ENCODE measurements at places on chromosomes 12 and 14.

DNA sequence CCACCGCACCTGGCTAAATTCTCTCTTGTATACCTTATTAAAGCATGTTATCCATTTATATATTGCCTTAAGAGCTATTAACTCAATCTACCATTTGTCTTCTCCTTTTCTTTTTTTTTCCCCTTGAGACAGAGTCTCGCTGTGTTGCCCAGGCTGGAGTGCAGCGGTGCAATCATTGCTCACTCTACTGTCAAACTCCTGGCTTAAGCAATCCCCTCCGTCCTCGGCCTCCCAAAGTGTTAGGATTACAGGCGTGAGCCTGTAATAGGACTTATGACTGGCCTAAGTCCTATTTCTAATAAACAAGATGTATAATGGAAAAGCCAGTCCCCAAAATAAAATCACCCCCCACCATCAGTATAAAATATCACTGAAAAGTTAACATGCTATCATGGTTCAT, 14.4 kb downstream of the SNX6 start:
- no peak for DNase-seq

DNA sequence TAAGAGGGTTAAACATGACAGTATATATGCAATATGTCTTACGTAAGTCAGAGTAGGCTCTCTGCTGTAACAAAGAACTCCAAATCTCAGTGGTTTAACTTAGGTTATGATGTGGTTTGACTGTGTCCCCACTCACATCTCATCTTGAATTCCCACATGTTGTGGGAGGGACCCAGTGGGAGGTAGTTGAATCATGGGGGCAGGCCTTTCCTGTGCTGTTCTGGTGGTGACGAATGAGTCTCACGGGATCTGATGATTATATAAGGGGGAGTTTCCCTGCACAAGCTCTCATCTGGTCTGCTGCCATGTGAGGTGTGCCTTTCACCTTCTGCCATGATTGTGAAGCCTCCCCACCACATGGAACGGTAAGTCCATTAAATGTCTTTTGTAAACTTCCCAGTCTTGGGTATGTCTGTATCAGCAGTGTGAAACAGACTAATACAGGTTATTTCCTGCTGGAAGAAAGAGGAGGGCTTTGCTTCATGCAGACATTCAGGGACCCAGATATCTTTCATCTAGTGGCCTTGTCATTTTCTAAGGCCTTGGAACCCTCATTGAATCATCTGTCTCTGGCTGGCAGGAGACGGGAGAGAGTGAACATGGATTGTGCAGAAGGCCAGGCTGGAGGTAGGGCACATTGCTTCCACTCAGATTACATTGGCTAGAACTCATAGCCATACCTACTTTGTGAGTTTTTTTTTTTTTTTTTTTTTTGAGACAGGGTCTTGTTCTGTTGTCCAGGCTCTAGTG, 96.1 kb downstream of the CRADD start:
- DNase-seq = peak; percentile 23

GRCh38 chr14:33045760-33046159, 107.1 kb downstream of the NPAS3 start:
- no peak for DNase-seq

DNA sequence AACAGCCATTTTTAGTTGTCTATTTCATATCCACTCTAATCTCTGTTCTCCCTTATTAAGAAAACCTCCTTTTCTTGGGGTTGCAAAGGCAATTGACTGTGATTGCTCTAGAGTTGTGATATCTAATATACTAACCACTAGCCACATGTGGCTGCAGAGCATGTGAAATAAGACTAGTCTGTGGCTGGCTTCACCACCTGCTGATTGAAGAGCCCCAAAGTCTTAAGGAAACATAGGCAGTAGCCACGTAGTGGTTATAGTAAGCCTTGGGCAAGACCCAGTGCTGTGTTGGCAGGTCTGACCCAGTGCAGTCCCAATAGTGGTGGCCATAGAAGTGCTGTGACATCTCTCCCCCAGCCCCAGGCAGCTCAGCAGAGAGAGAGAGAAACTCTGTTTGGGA, 28.4 kb upstream of the ATP2B1 start:
- no peak for DNase-seq

GRCh38 chr12:57490126-57490525, 2.3 kb downstream of the MARS1 start:
- no peak for DNase-seq

DNA sequence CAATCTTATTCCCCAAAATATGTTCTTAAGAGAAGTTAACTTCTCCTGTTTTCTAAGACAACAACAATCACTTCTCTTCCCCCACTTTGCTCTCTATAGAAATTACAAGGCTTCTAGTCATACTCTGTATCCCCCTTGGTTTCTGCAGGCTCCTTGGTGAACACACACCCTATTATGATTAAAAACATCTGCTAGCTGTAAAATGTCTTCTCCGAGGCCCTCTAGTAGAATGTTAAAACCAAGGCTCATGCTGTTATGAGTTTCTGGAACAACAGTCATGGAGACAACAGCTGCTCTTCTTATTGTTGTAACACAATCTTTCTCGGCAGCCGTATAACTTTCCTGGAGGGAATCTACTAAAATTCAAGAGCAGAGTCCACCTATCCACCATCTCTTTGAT, 397.5 kb upstream of the CCDC196 start:
- no peak for DNase-seq

- no peak for DNase-seq
Observed at GRCh38 chr14:87409393-87409792, 583.6 kb downstream of the GALC start.

- no peak for DNase-seq
Observed at GRCh38 chr12:76241371-76241770, 106.8 kb downstream of the BBS10 start.

- DNase-seq = peak; percentile 6
Observed at GRCh38 chr12:7460375-7461259, 16.7 kb upstream of the CD163L1 start.

- DNase-seq = no peak
Observed at GRCh38 chr12:121397521-121397920, 2.4 kb upstream of the RNF34 start.

GRCh38 chr14:37251775-37252174, 54.0 kb downstream of the MIPOL1 start:
- DNase-seq = no peak

GRCh38 chr14:27079716-27080115, 481.9 kb upstream of the NOVA1 start:
- DNase-seq = no peak

- DNase-seq = no peak
Observed at GRCh38 chr14:68956724-68957123, 22.4 kb downstream of the ACTN1 start.

GRCh38 chr12:10562306-10562933, 51.0 kb downstream of the MAGOHB start:
- no peak for DNase-seq

GRCh38 chr12:3641428-3642018, 111.4 kb downstream of the CRACR2A start:
- DNase-seq = no peak

GRCh38 chr12:116633476-116633875, 74.3 kb downstream of the MAP1LC3B2 start:
- no peak for DNase-seq

DNA sequence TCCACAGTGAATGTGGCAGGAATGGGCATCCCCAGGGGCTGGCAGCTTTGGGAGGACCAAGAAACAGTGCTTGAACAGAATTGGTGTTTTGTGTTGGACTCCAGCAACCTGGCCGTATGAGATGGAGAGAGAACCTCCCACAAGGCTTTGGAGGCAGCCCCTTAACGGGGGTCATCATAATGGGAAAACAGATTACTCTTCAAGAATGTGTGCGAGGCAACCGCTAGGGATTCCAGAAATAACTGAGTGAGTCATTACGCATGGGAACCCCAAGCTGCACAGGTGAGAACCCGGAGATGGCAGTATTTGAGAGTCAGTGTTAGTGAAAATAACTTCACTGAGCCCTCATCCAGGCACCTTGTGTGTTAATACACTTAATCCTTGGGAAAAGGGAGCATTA, 567.8 kb upstream of the TBX3 start:
- DNase-seq = no peak

DNA sequence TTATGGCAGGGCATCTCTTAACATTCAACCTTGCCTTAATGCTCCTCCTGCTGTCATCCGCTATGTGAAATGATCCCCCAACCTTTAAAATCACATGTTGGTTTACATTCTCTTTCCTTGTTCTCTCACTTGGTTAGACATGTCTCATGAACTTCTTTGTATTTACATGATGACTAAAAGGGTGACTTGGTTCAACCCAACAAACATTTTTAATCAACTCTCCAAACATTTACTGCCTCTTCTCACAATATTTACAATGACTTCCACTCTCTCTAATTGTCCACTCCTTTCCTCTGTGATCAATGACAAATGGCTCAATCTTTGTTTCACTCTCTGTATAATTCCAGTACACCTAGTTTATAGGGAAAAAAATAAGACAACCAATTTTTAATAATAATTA, 506.1 kb downstream of the NELL2 start:
- no peak for DNase-seq

- no peak for DNase-seq
Observed at GRCh38 chr12:21296751-21297406, 37.8 kb downstream of the SLCO1A2 start.

GRCh38 chr12:31118347-31119191, 44.9 kb downstream of the DDX11 start:
- no peak for DNase-seq

- no peak for DNase-seq
Observed at GRCh38 chr14:88212691-88213090, 110.4 kb downstream of the KCNK10 start.

DNA sequence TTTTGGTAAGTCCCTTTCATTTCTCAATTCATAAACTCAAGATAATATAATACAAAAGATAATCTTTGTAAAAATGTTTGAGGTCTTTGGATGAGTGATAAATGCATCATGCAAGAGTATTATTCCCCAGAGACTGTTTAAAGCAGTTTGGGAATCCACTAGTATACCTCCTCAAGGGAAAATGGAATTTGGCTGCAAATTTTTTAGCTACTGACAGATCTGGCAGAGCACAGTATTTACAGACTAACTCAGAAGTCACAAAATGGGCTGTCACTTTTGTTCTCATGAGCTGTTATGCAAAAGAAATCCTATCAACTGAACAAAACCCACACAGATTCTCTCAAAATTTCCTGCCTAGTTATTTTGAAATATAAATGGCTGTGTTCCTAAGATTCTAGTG, 9.9 kb downstream of the SPIC start:
- DNase-seq = no peak

- no peak for DNase-seq
Observed at GRCh38 chr14:38221077-38221476, 13.4 kb downstream of the SSTR1 start.

DNA sequence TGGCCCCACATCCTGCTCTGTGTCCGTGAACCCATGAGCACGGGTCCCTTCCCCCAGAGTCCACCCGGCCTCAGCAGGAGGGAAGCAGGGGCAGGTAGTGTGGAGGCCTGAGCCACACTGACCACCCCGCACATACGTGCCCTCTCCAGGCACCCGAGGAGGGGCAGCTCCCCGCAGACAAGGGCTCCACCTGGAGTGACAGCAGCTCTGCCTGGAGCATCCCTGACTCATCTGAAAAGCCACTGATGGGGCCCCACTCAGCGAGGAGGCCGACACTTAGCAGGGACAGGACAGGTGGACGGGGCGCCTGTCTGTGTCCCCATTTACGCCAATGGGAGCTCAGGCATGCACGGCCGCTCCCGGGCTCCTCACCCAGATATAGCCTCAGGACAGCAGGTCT, 237.6 kb upstream of the SFSWAP start:
- DNase-seq = no peak

DNA sequence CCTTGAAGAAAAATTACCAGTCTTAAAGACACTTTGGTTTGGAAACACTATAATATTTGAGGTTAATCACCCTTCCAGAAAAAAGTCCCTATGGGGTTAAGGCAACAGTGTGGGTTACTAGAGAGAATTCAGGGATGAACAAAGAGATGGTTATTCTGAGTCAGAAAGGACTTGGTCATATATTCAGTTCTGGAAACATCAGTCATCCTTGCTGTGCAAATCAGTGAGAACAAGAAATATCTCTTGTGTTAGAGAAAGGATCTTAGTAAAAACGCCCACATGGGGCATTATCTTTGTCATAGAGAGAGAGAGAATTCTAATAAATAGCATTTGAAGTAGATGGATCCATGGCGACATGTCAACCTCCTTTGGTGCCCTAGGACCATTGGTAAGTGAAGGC, 59.4 kb upstream of the E2F7 start:
- no peak for DNase-seq

DNA sequence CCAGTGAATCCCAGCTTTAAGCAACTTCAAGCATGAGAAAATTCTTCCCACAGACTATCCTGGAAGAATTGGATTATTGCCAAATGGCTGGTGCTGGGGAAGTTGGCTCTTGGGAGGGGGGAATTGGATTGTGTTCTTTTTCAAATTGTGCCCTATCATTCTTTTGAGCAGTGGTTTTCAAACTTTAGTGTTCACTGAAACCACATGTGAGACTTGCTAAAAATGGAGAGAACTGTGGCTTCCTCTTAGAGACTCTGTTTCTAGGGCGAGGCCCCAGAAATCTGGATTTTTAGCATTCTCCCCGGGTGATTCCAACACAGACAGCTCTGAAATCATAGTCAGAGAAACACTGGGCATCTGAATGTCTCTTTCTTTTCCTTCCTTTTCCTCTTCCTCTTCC, 14.3 kb upstream of the OTUB2 start:
- no peak for DNase-seq

- no peak for DNase-seq
Observed at GRCh38 chr14:39217214-39217879, 16.4 kb upstream of the MIA2 start.

- DNase-seq = no peak
Observed at GRCh38 chr12:1644534-1645438, 15.8 kb downstream of the WNT5B start.

DNA sequence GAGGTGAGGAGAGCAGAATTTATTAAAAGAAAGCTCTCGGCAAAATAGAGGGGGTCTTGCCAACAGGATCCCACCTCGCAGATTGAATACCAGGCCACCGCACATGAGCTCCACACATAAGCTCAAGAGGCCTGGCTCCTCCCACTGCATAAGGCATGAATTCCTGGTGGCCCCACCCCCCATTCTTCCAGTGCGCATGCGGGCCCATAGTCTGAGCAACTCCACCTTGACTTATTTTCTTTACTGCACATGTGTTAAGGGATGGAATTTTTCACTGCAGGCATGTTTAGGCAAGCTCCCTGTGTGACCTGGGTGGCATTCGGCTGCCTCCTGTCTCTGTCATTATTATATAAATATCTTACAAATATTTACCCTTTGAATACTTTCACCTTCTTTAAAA, 412.5 kb downstream of the RMST start:
- DNase-seq = no peak

- DNase-seq = no peak
Observed at GRCh38 chr12:104328790-104329189, 25.3 kb downstream of the EID3 start.

DNA sequence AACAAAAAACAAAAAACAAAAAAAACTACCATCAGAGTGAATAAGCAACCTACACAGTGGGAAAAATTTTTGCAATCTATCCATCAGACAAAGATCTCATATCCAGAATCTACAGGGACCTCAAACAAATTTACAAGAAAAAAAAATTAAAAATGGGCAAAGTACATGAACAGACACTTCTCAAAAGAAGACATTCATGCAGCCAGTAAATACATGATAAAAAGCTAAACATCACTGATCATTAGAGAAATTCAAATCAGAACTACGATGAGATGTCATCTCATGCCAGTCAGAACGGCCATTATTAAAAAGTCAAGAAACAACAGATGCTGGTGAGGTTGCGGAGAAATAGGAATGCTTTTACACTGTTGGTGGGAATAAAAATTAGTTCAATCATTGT, 466.5 kb upstream of the ATXN7L3B start:
- no peak for DNase-seq

- no peak for DNase-seq
Observed at GRCh38 chr14:77031759-77032490, 3.4 kb upstream of the IRF2BPL start.

GRCh38 chr14:23916004-23916403, 37.6 kb upstream of the DHRS4 start:
- no peak for DNase-seq
